ENCODE measurements at places on chromosomes 13 and 19.

DNA sequence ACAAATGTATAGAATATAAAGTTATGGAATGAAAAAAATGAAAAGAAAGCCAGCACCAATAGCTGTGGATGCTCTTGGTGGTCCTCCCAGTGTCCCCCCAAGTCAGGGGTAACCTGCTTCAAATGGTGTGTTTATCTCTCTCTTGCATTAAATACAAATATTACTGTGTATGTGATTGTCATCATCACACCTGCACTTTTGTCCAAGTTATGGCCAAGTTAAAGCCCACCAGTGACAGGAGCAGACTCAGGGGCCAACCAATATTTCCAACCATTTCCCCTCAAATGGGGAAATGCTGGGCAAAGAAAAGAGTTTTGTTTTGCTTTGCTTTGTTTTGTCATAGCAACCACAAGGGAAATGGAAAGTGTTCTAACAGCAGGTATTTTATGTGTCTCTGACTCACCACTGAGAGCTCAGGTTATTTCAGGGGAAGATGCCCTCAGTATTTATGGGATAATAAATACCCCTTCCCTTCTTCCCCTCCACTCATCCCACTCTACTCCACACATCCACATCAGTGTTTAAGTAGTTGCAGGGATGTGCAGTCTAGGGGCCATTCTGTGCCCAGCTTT, 133.6 kb downstream of the COL4A1 start:
- DNase-seq, result no peak

DNA sequence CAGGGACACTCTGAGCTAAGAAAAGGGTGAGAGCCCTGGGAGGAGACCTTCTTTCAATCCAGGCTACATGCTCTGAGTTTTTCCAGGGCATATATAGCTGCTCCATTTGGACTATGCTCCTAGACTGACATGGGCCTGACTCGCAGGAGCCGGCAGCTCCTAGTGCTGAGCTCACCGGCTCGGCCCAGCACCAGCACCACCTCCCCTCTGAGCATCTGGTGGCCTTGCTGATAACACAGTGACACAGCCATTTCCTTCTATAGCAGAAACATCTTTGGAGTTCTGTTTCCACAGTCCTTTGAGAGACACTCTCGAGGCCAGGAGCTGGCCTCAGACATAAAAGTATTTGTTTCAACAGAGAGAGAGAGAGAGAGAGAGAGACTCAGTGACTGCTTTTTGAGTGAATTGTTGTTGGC, 184.9 kb downstream of the TM9SF2 start:
- DNase-seq, result no peak

- DNase-seq, result no peak
Observed at GRCh38 chr19:48859711-48860572, 8.5 kb downstream of the PLEKHA4 start.

DNA sequence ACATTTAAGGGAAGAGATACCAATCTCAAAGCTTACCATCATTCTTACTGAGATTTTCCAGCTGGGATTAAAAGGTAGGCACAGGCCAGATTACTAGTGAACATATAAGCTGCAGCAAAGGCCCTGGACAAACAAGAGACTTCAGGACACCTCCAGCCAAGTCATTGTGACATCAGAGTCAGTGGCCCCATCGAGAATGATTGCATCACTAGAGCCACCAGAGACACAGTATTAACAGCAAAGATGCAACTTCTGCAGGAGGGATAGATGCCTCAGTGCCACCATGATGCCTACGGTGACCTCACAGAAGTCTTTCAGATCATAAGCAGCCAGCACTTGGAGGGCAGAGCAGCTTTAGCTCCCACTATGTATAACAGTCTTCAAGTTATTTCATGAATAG, 8.6 kb downstream of the RUBCNL start:
- no peak for DNase-seq

DNA sequence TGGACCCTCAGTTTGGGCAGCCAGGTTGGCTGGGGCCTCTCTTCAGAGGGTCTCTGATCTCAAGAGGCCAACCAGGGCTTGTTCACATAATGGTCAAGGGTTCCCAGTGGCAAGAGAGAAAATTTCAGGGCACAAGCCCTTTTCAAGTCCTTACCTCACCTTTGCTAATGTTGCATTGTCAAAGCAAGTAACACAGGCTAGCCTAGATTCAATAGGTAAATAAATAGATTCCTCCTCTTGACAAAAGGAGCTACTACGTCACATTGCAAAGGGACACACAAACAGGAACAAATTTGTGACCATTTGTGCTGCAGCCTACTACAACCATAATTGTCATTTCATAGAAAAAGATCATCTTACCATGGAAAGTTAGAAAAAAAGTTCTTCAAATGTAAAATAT, 33.9 kb upstream of the FRY start:
- no peak for DNase-seq

DNA sequence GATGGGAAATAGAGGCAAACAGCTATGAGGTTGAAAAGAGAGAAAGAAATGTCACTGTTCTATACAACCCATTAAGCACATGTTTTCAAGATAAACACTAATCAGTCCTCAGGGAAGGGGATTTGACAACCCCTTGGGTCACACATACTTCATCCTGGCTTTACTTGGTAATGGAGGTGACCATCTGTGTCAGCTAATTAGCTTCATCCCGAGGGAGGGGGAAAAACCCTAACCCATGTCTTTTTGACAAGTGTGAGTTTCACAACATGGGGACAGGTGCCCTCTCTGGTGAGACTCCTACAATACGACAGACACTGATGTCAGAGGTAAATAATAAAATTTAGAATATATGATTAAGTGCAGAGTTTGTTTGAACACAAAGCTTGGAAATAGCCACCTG, 43.1 kb downstream of the ZNF611 start:
- no peak for DNase-seq

GRCh38 chr19:41991025-41991424, 3.0 kb downstream of the ATP1A3 start:
- no peak for DNase-seq

DNA sequence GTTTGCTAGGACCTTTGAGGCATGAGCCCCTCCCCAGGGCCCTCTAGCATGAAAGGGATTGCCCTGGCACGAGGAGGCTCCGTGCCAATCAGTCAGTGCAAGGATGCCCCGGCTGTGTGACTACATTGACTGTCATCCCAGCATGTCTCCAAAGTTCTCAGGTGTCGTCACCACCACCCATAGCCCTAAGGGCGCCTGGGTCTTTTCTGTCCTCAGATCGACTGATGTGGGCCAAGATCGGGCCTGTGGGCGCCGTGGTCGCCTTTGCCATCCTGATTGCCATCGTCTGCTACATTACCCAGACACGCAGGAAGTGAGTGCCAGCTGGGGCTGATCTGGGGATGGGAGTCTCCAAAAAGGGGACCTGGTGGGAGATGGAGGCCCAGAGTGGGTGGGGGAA, 18.4 kb downstream of the MAG start:
- no peak for DNase-seq

DNA sequence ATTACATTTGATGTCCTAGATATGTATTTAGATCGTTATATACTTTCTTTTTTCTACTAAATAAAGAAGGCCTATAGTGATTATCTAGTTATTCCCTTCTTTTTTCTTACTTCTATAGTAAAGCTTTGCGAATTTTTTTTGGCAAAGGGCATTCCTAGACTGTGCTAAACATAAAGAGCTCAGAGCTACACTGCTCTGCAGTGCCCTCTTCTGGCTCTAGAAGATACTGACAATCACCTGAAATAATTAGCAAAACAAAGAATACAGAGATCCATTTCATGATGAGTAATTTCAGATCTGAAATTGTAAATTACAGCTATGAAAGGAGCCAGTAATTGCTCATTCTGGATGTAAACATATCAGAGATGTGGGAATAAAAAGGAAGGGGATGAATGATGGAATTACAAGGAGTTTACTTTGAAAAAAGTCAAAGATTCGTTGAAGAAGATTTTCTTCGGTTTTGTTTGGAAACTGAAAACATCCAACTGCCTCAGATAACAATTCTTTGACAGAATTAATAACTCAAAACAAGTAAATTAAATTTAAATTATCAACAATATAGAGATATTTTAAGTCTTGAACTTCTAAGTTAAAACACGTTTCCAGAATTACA, 288.5 kb downstream of the NALCN start:
- DNase-seq, result peak; percentile 42

DNA sequence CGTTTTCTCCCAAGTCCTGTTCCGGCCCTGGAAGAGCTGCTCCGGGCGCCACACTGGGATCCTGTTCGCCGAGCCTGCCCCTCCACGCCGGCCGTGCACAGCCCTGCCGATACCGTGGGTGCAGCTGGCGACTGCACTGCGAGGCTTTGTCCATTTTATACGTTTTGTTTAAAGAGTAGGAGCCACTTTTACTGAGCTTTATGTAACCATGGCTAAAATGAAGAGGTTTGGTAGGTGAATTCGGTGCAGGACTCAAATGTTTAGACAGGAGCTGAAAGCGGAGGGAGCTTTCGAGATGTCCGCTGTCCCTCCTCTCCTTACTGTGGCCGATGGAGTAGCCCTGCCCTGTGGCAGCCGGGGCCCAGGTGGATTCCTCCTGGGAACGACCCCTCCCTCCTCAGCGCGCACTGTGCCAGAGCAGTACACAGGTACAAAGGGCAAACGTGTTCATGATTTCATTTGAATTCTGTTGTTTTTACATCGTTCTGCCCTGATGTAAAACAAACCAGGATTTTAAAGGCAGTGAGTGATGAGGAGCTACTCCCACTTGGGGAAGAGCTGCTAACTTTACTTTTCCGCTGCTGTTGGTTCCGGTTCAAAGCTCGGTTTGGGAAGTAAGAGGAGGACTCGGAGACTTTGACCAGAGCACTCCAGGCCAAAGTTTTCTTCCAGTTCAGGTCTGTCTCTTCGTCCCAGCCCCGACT, 1.7 kb downstream of the COL4A2 start:
- no peak for DNase-seq

DNA sequence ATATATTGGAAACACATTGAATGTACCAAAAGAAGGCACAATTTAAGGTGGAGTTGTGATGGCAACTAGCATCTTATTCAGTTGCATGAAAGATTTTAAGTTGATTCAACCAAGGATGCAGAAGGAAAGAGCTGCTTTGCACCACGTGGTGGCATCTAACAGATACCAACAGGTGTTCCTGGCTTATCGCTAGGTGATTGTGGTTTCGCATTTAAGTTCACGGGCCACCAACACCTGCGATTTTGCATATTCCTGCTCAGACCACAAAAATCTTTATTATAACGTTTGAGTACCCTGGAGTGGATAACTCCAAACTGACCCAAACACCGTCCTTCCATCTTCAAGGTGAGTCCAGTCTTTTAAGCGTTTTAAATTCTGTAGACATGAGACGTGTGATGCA, 45.3 kb downstream of the RGCC start:
- DNase-seq, result no peak

- no peak for DNase-seq
Observed at GRCh38 chr13:110882972-110883371, 31.9 kb downstream of the ANKRD10 start.

DNA sequence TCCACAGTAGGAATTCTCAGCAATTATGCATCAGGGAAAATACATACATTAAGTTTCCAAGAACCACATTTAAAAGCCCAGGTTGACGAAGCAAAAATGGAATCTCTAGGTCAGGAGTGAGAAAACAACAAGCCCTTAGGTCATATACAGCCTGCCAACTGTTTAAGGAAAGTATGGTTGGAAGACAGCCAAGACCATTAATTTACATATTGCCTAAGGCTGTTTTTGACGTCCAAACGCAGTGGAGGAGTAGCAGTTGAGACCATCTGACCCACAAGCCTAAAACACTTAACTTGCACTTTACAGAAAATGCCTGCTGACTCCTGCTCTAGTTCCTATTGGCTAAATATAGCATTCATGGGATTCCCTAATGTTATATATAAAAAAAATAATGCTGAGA, 299.0 kb downstream of the ITGBL1 start:
- peak; percentile 70 for DNase-seq

- no peak for DNase-seq
Observed at GRCh38 chr19:30522341-30522740, 150.2 kb downstream of the ZNF536 start.

GRCh38 chr13:41694545-41695301, 237.4 kb downstream of the RGCC start:
- no peak for DNase-seq

- no peak for DNase-seq
Observed at GRCh38 chr19:56980906-56981305, 138.9 kb upstream of the USP29 start.

DNA sequence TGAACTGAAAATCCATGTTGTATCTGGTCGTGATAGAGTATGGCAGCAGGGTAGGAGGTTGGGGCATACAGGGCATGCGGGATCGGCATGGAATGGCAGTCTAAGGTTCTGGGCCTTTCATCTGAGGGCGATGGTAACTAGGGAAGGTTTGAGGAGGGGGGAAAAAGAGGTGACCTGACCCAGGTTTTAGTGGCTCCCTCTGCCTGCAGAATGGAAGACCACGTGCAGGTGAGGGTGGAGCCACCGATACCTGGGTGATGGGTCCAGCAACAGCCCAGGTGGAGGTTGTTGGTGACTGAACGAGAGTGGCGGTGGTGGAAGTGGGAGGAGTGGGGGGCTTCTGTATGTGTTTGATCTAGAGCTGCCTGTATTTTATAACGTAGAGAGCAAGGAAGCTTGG, 3.8 kb downstream of the ZNF749 start:
- DNase-seq, result no peak

GRCh38 chr13:74871369-74872070, 610.4 kb downstream of the TBC1D4 start:
- DNase-seq, result no peak

- no peak for DNase-seq
Observed at GRCh38 chr13:107680115-107680514, 535.2 kb downstream of the LIG4 start.

- DNase-seq, result peak; percentile 90
Observed at GRCh38 chr19:33521480-33522370, at the start of gene PEPD. Gene PEPD (minus strand): TSS chr19:33521791. CDS start chr19:33521760, 31 bp downstream.

- DNase-seq, result no peak
Observed at GRCh38 chr13:110442930-110443621, 118.4 kb downstream of the RAB20 start.

- DNase-seq, result no peak
Observed at GRCh38 chr13:50810998-50811397, 32.5 kb downstream of the DLEU7 start.

DNA sequence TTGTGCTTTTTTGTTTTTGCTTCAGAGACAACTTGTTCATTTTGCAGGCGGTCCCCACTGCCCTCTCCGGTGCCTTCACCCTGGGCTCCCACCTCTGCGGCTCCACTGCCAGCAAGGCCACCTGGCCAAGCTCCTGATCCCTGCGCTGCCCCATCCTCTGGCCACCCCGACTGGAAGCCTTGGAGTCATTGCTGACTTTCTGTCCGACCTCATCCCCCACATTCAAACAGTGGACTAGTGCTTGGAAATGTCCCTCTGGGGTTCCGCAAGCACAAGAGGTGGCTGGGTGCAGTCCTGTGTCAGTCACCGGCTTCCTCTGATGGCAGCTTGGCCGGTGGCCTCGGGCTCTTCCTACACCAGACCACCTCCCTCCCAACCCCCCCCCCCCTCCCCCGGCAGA, 17.0 kb downstream of the IL17D start:
- DNase-seq, result no peak

All from NCI-H2171 (cell line).